ENCODE measurements at places on chromosomes 13 and 19.

DNA sequence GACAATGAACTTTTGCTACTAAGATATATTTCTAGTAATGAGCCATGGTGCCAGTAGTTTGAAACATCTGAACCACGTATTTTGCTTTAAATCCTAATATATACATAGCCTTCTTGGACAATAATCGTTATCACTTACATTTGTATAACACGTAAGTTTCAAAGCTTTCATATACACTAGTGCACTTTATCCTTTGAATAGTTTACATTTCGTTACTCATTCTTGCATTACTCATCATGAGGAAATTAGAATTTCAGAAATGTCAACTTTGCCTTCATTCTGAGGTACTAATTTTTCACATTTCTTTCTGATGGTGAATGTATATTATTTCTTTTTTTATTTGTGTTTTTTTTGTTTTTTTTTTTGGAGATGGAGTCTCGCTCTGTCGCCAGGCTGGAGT lies 5.8 kb downstream of the KBTBD7 start:
- DNase-seq, result no peak

- no peak for DNase-seq
Observed at GRCh38 chr19:2255112-2255845, 938 bp downstream of the JSRP1 start.

- no peak for DNase-seq
Observed at GRCh38 chr13:77740097-77740735, 42.7 kb downstream of the SLAIN1 start.

DNA sequence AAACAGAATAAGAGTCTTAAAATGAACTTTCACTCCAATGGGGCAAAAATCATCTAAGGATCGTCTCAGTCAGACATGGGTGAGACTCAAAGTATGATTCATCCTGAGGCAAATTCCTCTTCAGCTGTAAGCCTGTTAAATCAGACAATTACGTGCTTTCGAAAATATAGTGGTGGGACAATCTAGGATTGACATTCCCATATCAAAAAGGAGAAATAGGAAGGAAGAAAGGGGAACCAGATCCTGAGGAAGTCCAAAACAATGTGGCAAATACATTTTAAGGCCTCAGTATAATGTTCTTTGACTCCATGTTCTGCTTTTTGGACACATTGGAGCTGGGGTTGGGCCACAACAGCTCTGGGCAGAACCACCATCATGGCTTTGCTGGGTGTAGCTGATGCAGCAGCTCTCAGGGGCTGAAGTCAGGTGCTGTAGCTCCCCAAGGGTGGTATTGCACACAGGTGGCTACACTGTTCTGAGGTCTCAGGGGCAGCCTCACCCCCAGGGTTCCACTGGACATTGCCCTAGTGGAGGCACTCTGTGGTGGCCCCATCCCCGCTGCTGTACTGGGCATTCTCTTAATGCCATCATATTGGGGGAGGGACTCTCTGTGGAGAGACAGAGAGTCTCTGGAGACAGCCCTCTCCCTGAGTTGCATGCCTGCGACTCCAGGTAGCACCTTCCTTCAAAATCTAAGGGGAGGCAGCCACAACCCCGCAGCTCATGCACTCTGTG lies 5.7 kb upstream of the FPR3 start:
- DNase-seq, result no peak

DNA sequence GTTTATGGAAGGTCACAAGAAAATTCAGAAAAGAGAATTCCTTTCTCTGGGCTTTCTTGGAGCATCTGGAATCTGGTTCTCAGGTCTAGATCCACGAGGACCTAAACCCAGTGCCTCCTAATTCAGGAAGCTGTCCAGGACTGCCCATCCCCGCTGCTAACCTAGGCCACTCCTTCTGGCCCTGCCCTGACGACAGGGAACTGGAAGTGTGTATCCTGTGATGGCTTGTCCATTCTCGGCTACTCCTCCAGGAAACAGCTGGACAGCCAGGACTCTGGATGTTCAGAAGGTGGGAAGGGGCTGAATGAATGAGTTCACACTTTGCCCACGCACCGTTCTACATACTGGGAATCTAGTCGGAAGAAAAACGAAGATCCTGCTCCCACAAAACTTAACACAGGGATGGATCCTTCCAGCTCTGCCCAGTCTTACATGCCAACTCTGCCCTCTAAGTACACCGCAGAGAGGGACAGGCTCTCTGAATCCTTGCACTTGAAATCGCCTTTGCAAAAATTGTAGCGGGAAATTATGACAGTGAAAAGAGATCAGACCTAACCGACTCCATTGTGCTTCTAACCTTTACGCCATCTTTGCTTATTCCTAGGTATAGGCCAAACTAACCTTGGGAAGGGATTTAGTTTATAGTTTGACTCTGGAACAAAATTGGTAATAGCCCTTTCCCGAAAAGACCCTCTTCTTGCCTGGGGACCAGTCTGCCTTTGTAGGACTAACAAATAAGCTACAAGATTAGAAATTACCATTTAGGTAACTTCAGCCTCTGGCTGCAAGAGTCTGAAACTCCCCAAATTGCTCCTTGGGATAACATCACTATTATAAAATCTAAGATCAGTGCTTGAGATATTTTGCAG lies 1.8 kb downstream of the LSM4 start:
- no peak for DNase-seq

GRCh38 chr19:4198467-4199126 lies 16.1 kb downstream of the ANKRD24 start:
- no peak for DNase-seq

- DNase-seq, result no peak
Observed at GRCh38 chr19:31140717-31141116, 208.5 kb downstream of the TSHZ3 start.

DNA sequence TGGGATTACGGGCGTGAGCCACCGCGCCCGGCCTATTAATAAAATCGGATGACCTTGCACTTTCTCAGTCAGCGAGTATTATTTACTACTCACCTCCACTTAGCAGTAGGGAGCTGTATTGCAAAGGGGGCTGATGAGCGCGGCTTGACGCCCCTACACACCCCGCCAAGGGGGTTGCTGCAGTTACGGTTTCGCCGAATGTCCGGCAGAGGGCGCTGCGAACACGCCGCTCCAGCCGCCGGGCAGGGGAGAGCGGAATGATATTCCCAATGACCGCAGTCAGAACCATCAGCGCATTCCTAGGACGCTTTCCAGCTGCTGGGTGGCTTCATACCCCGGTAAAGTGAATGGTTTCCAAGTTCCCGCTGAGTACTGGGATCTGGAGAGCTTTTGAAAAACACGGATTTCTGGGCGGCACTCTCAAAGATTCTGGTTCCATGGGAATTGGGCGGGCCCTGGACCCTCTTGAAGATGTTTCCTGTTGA lies 30.0 kb upstream of the TPT1 start:
- peak; percentile 62 for DNase-seq

GRCh38 chr13:27194895-27195764 lies 23.5 kb upstream of the USP12 start:
- DNase-seq, result no peak

GRCh38 chr13:49812812-49813211 lies 20.3 kb upstream of the KPNA3 start:
- DNase-seq, result no peak

DNA sequence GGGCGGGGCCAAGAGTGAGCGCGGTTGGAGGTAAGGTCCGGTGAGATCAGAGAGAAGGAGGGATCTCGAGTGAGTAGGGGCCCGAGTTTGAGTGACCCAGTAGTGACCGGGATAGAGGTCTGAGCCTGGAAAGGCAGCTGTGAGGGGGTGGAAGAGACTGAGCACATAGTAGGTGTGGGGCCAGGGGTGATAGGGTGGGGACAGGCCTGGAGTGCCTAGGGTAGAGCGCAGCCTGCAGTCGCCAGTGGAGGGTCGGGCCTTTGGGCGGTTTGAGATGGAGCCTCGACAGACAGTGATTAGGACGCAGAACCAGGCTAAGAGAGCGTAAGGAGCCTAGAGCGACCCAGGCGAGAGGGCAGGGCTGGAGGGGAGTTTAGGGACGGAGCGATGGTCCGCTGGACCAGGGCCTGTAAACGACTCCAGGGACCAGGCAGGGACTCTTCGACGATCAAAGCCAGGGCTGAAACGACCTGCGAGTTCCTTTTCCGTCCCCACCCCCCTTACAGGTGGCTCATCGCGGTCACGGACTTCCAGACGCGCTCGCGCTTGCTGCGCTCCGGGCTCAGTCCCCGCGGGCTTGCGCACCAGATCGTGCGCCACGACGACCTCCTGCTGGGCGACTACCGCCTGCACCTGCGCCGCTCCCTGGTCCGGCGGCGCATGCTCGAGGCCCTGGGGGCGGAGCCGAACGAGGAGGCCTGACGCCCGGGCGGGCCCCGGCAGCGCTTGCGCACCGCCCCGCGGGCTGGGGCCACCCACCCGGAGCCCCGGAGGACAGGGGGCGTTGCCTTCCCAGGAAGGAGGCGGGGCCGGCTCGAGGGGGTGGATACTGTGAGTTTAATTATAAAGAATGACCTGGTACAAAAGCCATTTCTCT lies 9.4 kb downstream of the C19orf81 start:
- DNase-seq, result peak; percentile 79

DNA sequence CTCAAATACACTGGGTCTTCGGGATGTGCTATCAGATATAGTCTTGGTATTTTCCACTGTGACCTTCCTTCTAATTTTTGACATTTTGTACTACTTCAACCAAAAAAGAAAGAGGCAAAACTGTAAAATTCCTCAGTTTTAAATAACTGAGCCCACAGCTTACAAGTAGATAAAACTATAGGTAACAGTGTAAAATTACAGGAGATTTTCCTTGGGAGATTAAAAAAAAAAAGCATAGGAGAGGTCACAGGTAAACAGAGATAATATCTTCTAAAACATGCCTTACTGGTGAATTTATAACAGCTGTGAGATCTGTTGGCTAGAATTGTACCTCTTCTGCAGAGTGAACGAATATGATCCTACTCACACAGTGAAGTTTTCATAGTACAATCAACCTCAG lies 7.1 kb downstream of the ZC3H13 start:
- no peak for DNase-seq

DNA sequence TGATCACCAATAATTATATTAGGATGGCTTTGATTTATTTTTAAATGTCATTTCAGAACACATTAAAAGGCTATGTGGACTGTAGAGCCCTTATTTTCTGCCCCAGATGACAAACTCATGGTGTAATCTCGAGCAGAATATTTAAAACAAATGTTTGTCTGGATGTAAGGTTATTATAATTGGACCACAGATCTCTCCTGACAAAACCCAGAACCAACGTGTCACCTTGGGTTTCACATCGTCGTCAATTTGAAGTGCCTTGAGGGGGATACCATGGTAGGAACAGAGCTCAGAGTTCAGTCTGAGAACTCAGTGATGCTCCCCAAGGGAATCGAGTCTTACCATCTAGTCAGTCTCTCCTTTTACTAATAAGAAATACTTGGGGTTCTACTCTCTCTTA lies 2.8 kb downstream of the SACS start:
- no peak for DNase-seq

- no peak for DNase-seq
Observed at GRCh38 chr19:6212403-6213265, 67.1 kb downstream of the MLLT1 start.

DNA sequence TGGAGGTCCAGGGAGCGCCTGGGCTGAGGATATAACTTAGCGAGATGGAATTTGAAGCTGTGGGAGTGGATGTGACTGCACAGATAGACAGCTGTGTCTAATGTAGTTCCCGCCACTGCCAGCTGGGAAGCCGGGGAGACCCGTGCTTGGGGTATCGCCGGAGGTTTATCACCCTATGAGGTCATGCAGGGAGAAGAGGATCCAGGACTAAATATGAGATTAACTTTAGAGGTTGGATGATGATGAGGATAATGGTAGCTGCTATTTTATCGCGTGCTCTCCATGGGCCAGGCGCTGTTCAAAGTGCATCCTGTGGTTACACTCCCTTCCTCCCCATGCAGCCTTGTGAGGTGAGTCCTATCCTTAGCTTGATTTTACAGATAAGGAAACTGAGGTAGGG lies 19.9 kb downstream of the SSC5D start:
- no peak for DNase-seq

DNA sequence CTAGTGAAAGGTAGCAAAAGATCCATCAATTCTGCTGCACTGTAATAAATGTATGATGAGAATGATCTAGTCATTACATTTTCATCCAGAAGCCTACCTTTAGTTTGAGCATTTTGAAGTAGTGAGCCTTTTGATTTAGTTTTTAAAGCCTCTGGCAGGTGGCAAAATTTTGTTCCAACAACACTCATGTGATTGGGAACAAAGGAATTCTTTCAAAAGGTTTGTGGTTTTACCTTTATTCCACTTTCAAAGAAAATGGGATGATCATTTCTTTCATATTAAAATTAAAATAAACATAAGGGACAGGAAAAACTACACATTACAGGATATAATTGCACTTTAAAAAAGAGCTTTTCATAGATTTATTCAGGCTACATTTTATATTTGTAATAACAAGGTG lies 260.2 kb downstream of the DACH1 start:
- no peak for DNase-seq

- DNase-seq, result no peak
Observed at GRCh38 chr13:92951273-92951890, 275.2 kb upstream of the GPC6 start.

DNA sequence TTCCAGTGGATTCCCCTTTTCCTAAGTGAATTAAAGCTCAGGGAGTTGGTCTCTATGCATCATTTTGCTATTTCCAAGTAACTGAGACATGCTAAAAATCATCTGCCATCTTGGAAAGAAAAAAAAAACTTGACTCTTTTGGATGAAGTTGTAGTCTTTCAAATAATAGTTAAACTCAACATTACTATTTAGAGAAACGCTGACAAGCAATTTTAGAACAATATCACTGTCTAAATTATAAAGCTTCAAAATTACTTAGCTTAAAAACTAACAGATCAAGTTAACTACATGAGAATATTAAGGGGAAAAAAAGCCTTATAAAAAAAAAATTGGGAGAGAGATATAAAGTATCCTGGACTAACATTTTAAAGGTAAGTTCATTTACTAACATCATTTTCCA lies 68.5 kb downstream of the STOML3 start:
- DNase-seq, result no peak

DNA sequence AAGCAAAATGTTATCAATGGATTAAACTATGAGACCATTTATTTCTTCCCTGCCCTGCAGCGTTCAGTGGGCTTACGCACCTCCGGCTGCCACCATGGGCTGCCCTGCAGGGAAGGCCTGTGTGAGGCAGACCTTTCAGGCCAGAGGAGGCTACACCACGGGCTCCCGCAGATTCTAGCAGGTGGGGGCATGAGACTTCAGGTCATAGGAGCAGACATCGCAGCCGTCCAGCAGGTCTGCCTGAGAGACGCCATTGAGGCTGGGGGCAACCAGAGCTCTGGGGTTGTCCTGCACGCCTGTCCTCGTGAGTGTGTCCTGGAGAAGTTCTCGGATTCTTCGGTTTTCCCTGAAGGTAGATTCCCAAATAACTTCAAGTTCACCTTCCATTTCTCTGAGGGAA lies 9.4 kb upstream of the SLC7A9 start:
- DNase-seq, result no peak

GRCh38 chr19:54041969-54042606 lies 21.6 kb downstream of the VSTM1 start:
- DNase-seq, result no peak
